Activated naive CD4-positive, alpha-beta T cell treated with anti-CD3 and anti-CD28 coated beads for 36 hours (primary cell): ENCODE measurements at places on chromosomes 11 and 22. TPM values are rescaled to one million over a fixed set of nuclear protein-coding genes. Genes with fewer than 3 reads are reported as not detected.
A peak's percentile ranks its signal among the peaks of the same experiment; 100 is the strongest.

- DNase-seq, result no peak
Measured at GRCh38 chr11:120649316-120649715, 137.8 kb downstream of the GRIK4 start.

- DNase-seq, result no peak
Measured at GRCh38 chr11:12272821-12273617, 104.4 kb upstream of the PARVA start.

The DERL3 gene
- 7.3 TPM for total RNA-seq

- no peak for DNase-seq
Measured at GRCh38 chr11:122440811-122441665, 214.5 kb upstream of the UBASH3B start.

DNA sequence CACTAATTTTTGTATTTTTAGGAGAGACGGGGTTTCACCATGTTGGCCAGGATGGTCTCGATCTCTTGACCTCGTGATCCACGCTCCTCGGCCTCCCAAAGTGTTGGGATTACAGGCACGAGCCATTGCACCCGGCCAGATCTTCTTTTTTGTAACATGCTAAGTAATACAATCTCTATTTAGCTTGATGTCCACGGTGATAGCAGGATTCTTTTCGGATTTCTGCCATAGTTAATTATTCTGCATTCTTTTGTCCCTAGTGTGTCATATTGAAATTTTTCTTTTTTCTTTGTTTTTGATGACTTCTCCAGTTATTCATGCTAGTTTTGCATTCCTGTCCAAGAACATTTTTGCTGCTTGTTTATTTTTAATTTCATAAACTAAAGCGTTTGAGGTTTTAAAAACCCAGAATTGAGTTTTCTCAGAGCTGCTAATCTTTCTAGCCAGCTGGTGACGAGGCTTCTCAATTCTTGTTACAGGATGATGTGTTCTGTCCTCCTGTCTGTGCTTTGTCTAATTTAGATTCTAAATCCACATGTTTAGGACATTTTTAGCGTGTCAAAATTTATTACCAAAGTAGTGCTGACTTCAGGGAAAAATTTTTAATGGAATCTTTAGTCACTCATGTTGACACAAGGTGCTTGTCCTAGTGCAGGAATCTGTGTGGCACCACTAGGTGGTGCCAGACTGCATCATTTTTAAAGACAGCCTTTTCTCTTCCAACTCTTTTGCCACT is 21.8 kb downstream of the NF2 start:
- peak; percentile 59 for DNase-seq
